ENCODE measurements at places on chromosomes 2 and 18.

DNA sequence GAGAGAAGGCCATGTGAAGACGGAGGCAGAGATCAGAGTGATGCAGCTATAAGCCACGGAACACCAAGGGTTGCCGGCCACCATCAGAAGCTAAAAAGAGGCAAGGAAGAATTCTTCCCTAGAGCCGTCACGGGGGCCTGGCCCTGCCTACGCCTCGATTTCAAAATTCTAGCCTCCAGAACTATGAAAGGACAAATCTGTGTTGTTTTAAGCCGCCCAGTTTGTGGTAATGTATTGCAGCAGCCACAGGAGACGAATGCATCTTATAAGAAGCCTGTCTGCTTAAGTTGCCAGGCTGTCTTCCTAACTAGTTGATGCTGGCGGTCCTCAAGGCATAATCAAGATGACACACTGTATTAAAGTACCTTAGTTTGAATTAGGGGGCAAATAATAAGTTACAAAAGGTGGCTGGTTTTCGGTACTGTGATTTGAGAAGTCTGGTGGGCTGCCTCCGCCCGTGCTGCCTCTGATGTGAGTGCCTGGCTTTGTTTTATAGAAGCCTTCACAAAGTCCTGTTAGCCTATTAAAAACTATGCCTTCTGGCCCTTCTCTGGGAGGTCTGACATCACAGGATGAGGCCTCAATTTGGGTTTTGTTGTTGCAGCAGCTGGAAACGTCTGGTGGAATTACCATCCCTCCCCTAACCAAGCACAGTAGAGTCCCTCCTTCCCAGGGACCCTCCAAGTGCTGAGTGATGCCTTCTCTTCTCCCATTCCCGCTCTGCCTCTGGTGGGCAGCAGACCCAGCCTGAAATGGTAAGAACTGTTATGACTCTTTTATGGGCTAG lies 53.6 kb downstream of the SRD5A2 start:
- DNase-seq: no peak

DNA sequence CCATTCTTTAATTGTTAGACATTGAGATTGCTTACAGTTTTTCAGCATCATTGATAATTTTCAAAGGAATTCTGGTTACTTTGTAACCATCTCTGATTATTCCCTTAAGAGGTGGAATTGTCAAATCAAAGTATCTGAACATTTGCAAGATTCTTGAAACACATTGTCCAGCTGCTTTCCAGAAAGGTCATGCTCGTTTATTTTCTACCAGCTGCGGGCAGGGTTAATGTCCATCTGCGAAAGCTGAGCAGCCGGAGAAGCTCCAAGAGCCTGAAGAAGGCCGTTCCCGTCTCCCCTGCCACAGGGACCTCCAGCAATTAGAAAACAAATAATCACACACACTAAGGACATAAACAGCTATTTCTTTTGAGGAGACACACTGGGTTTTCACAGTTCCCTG lies 76.1 kb upstream of the TXNDC2 start:
- no peak for DNase-seq

DNA sequence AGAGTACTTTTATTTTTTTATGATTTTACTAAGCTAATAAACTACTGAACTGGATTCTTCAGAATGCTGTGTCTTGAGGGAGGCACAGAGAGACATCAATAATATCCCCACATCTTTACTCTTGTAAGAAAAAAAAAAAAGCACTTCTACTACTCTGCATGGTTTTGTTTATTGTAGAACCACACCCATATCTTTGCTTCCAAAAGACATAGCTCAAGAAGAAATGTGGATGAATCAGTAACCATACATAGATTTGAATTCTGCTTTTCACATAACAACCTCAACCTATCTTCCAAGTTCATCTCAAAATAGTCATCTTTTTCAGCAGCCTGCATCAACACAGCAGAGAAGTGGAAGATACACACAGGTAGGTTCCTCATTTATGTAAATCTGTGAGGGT lies 12.2 kb upstream of the COL5A2 start:
- no peak for DNase-seq

DNA sequence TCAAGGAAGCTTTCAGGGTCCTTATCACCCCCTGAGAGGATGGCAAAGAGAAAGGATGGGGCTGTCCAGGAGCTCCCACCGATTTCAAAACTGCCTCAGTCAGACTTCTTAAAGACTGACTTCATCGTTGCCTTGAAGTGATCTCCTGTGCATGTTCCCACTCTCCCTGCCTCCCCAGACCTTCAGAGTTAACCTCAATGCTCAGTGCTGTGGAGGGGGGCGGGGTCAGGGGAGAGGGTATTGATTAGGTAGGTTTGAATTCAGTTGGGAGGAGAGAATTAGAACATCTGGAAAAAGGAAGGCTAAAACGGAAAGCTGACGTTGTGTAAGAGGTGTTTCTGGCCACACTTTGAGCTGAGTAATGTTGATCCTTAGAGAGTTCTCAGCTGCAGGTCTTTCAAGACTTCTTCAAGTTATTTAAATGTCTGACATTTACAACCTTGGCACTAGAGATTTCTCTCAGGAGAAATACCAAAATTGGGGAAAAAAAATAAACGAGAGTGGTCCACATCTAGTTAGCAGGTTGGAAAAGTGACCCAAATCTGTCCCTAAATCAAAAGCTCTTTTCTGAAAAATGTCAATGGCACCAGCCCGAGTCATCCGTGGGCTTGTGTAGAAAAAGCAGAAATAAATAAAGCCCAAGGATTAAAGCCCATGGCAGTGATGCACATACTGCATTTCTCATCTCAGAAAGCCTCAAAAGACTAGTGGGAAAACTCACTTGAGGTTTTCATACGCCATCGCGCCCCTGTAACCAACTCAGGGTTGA lies 134.7 kb upstream of the EPAS1 start:
- no peak for DNase-seq

GRCh38 chr2:168201584-168202116 lies 45.7 kb downstream of the STK39 start:
- DNase-seq: no peak
